ENCODE measurements at places on chromosomes 3 and 15.
A peak's percentile ranks its signal among the peaks of the same experiment; 100 is the strongest.

- peak; percentile 32 for DNase-seq
These were observed 854 bp upstream of the COL8A1 start for GRCh38 chr3:99637368-99638111.

DNA sequence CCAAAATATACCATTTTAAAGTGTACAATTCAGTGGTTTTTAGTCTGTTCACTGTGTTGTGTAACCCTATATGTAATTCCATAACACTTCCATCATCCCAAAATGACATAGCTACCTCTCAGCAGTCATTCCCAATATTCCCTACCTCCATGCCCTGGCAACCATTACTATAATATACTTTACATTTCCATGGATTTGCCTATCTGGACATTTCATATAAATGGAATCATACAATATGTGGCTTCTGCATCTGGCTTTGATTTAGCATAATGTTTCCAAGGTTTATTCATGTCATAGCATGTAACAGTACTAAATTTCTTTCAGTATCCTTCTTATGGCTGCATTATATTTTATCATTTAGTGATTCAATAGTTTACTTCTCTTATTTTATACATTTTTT is 25.3 kb downstream of the FAM98B start:
- DNase-seq: no peak

- no peak for DNase-seq
These were observed 533.2 kb downstream of the GRM7 start for GRCh38 chr3:7393944-7394605.

DNA sequence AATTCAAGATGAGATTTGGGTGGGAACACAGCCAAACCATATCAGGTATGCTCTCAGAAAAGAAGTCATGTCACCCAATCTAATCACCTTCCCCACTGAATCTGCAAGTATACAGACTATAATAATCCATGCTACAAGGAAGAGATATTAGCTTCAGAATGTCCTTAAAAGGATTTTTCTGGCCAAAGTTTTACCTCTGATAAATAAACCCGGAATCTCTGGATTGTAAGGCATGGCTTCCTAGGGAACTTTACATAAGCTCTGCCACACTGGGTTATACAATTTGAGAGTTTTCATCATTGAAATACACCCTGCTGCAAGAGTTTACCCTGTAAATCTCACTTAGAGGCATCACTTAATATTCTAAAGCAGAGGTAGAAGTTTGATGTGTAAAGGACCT is 330.5 kb upstream of the KCNMB2 start:
- no peak for DNase-seq

DNA sequence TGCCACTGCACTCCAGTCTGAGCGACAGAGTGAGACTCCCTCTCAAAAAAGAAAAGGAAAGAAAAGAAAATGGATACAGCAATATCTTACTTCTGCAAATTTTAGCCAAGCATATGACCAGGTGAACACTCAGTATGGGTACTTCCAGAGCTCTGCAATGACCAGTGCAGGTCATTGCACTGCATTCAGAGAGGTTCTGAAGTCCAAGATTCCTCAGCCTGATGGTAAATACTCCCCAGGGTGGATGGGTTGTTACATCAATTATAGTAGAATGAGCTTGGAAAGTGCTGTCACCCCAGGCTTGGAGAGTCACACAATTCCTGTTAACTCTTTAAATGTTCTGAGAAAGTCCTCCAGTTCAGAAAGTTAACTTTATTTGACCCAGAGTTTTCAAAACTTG is 103.7 kb downstream of the RPLP1 start:
- no peak for DNase-seq

GRCh38 chr3:150286390-150287147 is 121.5 kb upstream of the TSC22D2 start:
- no peak for DNase-seq

- DNase-seq: no peak
These were observed 108.6 kb downstream of the TMEM266 start for GRCh38 chr15:76168237-76168984.

DNA sequence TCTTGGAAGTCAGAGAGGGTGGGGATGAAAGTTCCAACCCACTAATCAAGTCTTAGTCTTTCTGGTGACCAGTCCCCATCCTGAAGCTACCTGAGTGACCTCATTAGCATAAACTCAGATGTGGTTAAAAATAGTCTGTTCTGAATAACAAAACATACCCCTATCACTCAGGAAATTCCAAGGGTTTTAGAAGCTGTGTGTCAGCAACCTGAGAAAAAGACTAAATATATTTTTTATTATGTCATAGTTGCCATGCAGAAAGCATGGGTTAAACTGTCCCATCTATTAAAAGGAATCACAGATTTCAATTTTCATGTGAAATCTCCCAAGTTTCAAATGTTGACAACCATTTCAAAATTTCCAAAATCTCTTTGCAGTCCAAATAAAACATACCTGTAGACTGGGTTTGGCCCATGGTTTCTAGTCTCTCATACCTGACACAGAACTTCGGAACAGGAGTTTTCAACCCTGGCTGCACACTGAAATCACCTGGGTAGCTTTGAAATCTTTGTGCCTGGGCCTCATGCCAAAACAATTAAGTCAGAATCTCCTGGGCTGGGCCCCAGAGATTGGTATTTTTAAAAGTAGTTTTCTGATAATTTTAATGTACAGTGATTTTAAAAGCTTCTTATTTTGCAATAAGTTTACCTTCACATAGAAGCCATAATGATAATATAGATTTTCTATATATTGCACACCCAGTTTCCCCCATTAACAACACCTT is 476.3 kb downstream of the RBMS3 start:
- no peak for DNase-seq

GRCh38 chr3:184229394-184230080 is at the start of gene VWA5B2:
Gene VWA5B2 (plus strand): TSS chr3:184229585. CDS start chr3:184230529, 944 bp downstream.
- DNase-seq: peak; percentile 81

DNA sequence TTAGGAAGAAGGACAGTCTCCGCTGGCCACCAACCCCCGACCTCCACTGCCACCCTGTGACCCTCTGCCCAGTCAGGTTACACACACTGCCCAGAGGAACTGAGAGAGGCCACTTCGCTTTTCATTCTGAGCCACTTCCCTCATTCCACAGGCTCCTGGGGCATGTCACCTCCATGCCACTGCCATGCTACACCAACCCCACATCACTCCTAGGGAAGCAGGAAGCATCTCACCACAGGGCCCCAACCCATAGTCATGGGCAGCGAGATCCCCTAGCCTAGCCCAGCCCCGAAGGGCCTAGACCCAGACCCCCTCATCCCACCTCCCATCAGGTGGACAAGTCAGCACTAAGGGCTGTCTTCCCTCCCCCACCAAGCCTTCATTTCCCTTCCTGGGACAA is 1.4 kb downstream of the PLCB2 start:
- no peak for DNase-seq

- DNase-seq: no peak
These were observed 4.3 kb upstream of the OR5H6 start for GRCh38 chr3:98259707-98260106.

GRCh38 chr15:64742385-64742784 is 33.0 kb downstream of the RBPMS2 start:
- no peak for DNase-seq

DNA sequence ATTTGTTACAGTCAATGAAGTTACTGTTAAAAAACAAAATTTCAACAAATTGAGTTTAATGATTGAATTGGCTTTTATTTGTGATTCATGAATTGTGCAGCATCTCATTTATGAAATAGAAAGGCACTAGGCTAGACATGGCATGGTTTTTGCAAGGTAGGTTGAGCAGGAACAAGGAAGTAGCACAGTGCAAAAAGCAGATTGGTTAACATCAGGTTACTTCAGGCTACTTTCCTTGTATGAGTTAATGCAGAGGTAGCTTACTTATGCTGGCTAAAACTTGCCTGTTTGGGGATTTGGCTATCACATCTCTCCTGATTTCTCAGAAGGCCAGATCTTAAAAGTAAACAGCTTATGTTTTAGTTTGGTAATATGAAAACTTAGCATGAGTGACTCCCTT is 23.0 kb upstream of the SV2B start:
- no peak for DNase-seq

DNA sequence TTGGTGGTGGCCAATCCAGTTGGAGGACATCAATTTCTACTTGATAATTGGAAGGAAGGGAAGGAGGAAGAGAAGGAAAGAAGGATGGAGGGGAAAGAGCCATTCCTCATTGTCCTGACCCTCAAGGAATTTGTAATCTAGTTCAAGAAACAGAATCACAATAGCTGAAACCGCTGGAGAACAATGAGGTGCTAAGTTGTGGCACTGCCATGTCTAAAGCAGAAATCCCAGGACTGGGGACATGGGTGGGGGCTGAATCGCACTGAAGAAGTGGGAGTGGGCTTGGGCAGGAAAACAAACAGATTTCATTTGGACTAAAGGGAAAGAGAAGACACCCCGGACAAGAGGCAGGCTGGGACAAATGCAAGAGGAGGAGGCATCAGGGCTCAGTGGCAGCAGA is 183.6 kb downstream of the UACA start:
- DNase-seq: no peak

DNA sequence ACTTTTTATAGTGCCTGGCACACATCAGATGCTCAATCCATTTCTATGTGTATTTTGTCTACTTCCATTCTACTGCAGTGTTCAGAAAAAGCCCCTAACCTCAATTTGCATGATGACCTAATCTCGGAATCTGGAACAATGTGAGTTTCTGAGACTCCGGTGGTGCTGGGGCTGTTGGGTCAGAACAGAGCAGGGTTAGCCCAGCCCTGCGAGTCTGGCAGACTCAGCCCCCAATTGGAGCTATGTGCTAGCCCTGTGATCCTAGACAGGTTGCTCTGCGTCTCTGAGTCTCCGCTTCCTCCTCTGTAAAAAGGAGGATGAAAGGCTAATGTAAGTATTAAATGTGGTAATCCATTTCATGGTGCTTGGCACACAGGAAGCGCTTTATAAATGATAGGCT is 95.0 kb upstream of the ICE2 start:
- DNase-seq: no peak

- DNase-seq: no peak
These were observed 304.5 kb upstream of the ROPN1 start for GRCh38 chr3:124296406-124296805.

DNA sequence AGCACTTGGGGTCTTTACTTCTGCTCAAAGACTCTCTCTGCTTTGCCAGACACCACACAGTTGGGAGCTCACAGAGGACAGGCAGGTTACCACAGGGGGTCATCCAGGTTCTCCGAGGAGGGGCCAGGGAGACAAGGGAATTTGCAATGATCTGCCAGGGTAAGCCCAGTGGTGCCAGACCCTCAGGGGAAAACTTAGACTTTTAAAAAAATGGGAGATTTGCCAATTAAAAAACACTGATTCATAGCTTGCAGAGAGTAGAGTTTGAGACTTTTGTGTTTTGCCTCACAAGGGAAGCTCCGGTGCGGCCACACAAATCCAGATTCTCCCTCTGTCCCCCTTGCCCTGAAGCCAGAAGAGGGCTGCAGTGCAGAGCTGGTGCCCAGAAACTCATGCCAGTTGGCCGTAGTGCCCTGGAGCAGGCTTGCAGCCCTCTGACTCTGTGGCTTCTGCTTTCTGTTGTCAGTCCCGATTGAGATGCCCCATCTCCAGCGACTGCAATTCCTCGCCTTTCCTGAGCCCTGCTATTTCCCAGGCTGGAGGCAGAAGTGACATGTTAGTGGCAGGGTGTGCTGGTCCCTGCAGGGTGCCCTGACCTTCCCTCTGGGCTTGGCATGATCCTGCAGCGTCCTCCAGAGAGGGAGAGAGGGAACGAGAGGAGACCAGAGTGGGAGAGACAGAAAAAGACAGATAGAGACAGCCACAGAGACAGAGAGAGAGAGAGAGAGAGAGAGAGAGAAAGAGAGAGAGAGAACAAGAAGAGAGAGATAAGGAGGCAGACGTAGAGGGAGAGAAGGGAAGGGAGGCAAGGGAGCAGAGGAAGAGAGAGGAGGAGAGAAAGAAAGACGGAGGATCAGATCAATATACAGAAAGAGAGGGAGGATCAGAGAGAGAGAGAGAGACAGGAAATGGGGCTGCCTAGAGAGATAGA is 46.0 kb downstream of the RHCG start:
- DNase-seq: no peak

DNA sequence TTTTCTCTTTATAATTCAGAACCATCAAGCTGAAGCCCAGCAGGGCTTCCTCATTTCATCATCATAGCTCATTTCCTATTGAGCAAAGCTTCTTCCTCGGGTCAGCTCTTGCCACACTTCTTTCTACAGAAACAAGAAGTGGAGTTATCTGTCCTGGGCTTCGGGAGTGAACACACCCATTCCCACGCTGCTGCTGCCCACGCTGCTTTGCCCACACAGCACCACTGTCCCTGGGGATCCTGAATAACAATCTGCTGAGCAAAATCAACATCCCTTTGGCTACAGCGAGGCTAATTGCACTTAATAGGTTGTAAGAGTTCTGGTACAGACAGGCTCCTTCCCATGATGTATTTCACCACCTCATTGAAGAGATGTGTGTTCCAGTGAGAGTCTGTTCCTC is 23.7 kb downstream of the CEP19 start:
- peak; percentile 74 for DNase-seq

DNA sequence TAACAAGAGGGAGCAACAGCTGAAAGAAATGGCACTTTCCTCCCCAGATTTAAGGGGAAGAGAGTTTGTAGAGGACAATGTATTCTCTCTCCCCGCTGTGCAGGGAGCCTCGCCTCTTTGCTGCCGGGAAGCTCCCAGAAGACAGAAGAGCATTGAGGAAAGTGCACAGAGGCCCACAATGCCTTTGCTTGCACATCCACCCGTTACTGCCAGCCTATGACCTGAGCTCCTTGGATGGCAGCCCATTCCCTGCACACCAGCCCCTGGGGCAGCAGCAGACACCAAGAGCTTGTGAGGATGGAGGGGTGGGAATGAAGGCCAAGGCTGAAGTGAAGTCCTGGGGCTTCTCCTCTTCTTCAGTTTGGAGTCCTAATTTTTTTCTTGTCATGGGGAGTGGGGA is 67.0 kb downstream of the CLDN11 start:
- DNase-seq: no peak

DNA sequence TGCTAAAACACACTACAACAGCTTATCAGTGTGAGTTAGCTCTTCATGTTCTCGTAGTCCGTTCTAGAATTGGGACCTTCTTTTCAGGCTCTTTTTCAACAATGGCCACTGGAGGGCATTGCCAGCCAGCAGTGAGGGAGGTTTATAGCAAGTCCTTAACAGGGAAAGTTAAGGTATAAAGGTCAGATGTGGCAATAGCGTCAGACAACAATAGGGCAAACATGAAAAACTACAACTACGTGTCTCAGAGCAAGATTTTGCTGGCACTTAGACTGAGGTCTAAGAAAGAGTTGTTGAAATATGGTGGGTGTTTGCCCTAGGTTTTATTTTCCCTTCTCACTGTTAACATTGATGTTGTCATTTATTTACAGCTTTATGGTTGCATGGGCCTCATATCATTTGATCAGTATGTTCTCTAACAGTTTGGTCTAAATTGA is 161.4 kb downstream of the GMNC start:
- no peak for DNase-seq

DNA sequence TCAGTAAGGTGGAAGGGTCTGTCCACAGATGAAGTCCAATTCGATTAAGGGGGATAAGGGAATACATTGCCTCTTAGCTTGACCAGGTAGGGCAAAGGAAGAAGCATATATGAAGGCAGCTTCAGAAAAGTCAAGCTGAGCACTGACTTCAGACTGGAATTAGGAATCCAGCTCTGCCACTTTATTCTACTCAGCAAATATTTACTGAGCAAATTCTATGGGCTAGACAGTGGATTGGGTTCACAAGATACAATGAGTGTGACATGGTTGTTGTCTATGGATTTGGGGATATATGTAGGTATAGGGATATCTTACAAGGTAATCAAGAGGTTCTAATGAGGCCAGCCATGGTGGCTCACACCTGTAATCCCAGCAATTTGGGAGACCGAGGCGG is 526 bp downstream of the ADIPOQ start:
- no peak for DNase-seq

- DNase-seq: peak; percentile 28
These were observed 6.1 kb upstream of the HGD start for GRCh38 chr3:120688121-120688520.

Data from hepatic stellate cell (primary cell).